ENCODE measurements at places on chromosomes 5 and 9.

- DNase-seq, result no peak
These were observed 4.5 kb upstream of the MSMP start for GRCh38 chr9:35758475-35759050.

- no peak for DNase-seq
These were observed 91.4 kb upstream of the FCN2 start for GRCh38 chr9:134789168-134789567.

- no peak for DNase-seq
These were observed 8.3 kb downstream of the SHB start for GRCh38 chr9:38060681-38061080.

DNA sequence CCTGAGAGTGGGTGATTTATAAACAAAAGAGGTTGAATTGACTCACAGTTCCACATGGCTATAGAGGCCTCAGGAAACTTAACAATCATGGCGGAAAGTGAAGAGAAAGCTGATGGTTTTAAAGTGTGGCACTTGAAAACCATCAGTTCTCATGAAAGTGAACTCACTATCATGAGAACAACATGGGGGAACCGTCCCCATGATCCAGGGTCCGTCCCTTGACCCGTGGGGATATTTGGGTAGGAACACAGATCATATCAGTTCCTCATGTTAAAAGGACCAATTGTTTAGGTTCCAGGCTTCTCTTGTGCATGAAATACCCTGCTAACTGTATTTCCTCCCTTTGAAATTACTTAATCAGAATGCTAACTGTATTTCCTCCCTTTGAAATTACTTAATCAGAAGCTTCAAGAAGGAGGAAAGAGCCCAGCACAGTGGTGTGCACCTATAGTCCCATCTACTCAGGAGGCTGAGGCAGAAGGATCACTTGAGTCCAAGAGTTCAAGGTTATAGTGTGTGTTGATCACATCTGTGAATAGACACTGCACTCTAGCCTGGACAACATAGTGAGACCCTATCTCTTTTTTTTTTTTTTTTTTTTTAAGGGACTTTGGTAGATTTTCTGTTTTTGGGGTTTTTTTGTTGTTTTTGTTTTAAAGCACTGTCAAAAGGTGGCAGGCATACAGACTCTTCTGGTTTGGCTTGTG, 24.8 kb downstream of the TTC1 start:
- no peak for DNase-seq

DNA sequence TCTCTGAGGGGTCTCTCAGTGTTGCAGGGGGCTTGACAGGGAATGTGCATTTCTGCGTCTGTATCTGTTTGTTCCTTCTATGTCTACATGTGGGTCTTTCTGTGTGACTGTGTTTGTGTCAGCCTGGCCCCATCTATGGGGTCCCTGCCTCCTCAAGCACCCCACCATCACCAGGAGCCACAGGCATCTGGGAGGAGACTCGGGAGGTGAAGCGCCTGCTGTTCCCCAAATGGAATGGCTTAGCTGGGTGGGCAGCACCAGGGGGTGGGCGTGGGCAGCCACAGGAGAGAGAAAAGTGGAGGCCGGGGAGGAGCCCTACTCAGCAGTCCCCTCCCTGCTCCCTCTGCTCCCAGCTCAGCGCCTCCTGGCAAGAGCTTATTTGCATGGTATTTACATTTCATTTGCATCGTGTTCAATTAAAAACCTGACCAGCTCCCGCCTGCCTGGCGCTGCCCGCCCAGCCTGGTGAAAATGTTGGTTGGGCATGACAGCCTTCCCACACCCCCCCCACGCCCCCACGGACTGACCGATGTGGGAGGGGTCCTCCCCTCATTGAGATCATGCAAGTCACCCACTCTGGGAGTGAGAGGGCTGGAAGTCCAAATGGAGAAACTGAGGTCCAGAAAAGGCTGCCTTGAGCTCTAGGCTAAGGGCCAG, 50.5 kb downstream of the CXXC5 start:
- DNase-seq, result no peak

GRCh38 chr5:114412510-114413171, 50.8 kb downstream of the KCNN2 start:
- DNase-seq, result no peak

- no peak for DNase-seq
These were observed 47.5 kb upstream of the CLK4 start for GRCh38 chr5:178674334-178674733.

DNA sequence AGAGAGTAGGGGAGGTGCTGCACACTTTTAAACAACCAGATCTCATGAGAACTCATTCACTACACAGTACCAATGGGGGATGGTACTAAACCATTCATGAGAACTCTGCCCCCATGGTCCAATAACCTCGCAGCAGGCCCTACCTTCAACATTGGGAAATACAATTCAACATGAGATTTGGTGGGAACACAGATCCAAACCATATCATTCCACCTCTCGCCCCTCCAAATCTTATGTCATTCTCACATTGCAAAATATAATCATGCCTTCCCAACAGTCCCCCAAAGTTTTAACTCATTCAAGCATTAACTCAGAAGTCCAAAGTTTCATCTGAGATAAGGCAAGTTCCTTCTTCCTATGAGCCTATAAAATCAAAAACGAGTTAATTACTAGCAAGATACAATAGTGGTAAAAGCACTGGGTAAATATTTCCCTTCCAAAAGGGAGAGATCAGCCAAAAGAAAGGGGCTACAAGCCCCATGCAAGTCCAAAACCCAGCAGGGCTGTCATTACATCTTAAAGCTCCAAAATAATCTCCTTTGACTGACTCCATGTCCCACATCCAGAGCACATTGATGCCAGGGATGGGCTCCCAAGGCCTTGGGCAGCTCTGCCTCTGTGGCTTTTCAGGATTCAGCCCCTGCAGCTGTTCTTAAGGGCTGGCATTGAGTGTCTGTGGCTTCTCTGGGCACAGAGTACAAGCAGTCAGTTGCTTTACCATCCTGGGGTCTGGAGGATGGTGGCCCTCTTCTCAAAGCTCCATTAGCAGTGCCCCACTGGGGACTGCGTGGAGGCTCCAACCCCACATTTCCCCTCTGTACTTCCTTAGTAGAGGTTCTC, 8.3 kb downstream of the GPR150 start:
- DNase-seq, result no peak

DNA sequence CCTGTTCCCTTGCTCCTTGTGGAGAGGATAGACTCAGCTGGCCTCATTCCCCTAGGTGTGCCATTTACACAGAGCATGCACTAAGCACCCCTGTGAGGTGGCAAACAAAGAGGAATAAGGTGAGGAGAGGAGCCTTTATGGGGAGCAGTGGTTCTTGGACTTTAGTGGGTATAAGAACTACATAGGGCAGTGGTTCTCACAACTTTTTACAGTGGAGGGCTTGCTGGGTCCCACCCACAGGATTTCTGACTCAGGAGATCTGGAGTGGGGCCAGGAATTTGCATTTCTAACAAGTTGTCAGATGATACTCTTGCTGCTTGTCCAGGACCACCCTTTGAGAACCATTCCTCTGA, 42.0 kb downstream of the CSF1R start:
- DNase-seq, result no peak

DNA sequence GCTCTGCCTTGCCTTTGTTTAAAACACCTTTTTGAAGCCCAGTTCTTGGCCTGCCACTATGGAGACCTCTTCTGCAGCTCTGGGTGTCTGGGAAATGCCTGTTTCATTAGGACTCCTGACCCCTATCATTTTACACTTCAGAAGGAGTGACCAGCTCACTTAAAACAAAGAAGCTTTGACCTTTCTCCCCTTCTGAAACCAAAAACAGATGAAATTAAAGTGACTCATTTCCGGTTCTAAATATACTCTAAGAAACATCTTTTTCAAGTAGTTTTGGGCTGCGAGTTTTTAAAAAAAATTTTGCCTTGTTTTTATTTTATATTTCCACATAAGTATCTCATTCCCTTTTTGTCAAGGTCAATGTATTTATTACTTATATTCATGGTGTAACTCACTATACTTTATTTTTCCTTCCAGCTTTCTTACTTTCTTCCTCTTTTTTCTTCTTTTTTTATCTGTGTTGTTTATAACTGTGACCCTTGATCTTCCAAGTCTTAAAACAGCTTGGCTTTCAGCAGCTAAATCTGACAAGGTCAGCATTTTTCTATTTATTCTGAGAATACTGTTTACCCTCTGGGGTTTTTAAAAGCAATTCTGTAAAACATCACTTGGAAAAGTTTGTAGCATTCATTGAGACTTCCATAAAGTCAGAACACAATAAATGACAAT, 672.9 kb downstream of the NR2F1-AS1 start:
- DNase-seq, result no peak

DNA sequence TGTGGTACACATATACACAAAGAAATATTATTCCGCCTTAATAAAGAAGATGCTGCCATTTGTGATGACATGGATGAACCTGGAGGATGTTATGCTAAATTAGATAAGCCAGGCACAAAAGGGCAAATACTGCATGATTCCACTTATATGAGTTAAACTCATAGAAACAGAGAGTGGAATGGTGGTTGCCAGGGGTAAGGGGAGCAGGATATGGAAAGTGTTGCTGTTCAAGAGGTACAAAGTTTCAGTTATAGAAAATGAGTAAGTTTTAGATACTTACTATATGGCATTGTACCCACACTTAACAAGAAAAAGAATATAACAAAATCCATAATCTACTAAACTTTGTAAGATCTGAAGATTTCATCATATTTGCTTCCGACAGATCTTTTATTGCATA, 252.2 kb downstream of the SYK start:
- no peak for DNase-seq

DNA sequence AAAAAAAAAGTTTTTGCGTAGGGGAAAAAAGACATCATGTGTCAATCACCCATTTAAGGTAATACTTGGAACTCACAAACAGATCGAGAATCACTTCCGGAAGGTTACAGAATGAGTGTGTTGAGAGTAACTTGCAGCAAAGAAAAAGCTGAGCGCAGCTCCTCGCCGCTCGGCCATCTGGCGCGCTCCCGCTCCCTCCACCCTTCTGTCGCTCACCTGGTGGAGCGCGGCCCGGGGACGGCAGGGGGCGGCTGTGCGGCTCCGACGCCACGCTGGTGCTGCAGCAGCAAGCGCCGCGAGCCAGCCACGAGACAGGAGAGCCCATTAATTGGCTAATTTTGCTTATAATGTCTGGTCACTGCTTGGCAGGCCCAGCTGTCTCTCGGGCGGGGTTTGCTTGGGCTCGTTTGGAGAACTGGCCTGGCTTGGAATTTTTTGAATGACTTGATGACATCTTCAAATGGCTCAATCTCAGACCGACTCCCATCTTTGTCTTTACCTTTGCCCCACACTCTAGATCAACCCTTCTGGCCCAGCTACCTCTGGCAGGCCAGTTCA, 601.8 kb downstream of the CCDC171 start:
- no peak for DNase-seq

DNA sequence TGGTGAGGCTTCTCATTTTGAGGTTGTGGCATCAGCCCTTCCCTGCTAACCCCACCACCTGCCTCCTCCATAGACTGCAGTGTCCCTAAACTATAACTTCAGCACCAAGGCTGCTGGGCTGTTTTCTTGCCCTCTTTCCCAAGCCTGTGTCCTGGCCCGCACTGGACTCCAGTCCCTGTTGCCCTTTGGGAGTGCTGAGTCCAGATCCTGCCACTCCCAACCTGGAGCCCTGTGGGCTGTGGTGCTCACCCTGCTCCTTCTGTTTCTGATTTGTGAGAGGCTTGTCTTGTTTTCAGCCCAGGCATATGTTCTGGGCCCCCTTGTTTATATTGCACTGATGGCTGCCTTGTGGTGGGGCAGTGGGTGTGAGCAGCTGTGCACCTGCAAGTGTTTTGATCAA, 39.7 kb upstream of the RNU6ATAC start:
- DNase-seq, result no peak

GRCh38 chr5:69105996-69106906, 12.4 kb downstream of the SLC30A5 start:
- no peak for DNase-seq

DNA sequence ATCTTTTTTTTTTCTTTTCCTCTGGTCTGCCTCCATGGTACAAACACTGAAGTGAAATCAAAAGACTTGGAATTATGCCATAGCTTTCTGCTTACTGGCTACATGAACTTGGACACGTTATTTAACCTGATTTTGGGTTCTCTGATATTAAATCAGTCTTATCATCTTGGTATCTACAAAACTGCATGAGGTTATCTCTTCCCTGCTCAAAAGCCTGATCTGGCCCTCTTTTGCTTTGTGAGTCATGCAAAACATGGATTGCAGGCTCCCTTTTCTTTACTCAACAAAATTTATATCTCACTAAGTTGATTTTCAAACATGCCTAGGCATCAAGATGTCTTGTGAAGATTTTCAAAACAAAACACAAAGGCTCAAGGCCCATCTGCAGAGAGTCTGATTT, 45.9 kb upstream of the FST start:
- DNase-seq, result no peak

- no peak for DNase-seq
These were observed 21.3 kb downstream of the PTTG1 start for GRCh38 chr5:160442824-160443431.

GRCh38 chr9:70553707-70554673, 139.5 kb upstream of the KLF9 start:
- no peak for DNase-seq

DNA sequence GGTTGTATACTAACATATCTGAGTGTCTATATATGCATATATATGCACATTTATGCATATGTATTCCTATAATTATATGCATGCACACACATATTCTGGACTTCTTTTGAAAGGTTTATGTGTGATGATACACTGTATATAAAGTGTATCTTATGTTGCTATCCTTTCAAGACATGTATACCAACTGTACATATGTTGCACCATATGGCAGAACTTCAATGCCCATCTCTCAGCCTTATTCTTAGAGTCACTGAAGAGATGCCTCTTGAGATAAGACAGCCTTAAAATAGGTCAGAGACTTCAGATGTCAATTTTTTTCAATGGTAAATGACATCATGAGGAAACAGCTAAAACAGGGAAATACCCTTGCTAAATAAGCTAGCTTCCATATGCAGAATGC, 461.4 kb downstream of the SPATA31D1 start:
- no peak for DNase-seq

GRCh38 chr9:131869348-131869747, 129.5 kb upstream of the RAPGEF1 start:
- no peak for DNase-seq

- no peak for DNase-seq
These were observed 243.8 kb downstream of the BNC2 start for GRCh38 chr9:16626577-16627130.

- DNase-seq, result no peak
These were observed 834.1 kb upstream of the C9orf72 start for GRCh38 chr9:28407351-28407750.

- DNase-seq, result peak; percentile 59
These were observed at the start of gene AQP3 for GRCh38 chr9:33446946-33447798. Gene AQP3 (minus strand): TSS chr9:33447593. CDS start chr9:33447530, 63 bp downstream.

GRCh38 chr9:72949244-72949582, 3.6 kb downstream of the ALDH1A1 start:
- DNase-seq, result no peak

- DNase-seq, result no peak
These were observed 227.3 kb upstream of the ITGA1 start for GRCh38 chr5:52560366-52560765.

All from activated CD8-positive, alpha-beta memory T cell treated with anti-CD3 and anti-CD28 coated beads for 1 hour (primary cell).